ENCODE measurements at places on chromosomes 7 and 10.
A peak's percentile ranks its signal among the peaks of the same experiment; 100 is the strongest.

DNA sequence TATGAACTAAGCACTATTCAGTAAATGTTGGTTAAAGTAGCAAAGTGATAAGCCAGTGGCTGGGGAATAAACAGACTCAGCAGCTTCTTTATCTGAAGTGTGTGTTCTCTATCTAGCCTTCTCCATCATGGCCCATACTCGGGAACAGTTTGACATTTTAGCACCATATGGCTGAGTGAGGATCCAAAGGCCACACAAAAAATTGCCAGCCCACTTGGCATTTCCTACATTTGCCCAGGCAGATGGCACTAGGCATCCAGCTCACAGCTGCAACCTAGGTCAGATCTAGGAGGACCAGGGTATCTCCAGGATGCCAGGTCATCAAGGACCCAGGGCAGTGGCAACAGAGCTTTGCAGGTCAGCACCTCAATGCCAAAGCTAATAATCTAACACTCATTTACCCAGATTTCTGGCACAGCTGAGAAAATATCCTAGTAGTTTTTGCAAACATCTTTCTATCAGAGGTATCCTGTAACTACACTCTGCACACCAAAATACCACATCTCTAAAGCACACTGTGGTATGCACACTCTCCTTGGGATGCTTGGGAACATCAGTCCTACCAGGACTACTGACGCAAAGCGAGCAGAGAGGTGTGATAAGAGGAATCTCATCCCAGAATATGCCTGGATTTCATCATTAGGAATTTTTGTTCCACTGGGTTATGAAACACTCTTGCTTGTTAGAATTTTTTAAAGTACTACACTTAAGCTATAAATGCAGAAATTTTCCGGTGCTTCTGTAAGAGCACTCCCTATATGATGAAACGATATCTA, 61.7 kb downstream of the DOCK4 start:
- DNase-seq: no peak

- DNase-seq: no peak
These were observed 186.2 kb downstream of the MACC1 start for GRCh38 chr7:20030915-20031362.

GRCh38 chr7:155178096-155178495, 108.0 kb downstream of the HTR5A start:
- no peak for DNase-seq

DNA sequence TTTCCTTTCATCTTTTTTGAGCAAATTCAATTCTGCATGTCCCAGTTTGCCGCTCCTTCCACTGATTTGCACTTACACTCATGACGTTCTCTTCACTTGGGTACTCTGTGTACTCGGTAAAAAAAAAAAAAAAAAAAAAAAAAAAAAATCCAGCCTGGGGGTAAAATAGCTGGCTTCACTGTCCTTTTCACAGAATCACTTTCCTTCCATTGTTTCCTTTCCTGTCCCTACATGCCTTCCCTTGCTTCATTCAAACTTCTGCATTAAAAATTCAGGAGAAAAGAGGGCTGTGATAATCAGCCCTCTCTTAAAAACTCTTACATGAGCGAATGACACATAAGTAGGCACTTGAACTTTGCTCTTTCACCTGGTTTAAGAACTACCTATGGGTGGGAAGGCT, 8.7 kb downstream of the ANKRD1 start:
- DNase-seq: no peak

DNA sequence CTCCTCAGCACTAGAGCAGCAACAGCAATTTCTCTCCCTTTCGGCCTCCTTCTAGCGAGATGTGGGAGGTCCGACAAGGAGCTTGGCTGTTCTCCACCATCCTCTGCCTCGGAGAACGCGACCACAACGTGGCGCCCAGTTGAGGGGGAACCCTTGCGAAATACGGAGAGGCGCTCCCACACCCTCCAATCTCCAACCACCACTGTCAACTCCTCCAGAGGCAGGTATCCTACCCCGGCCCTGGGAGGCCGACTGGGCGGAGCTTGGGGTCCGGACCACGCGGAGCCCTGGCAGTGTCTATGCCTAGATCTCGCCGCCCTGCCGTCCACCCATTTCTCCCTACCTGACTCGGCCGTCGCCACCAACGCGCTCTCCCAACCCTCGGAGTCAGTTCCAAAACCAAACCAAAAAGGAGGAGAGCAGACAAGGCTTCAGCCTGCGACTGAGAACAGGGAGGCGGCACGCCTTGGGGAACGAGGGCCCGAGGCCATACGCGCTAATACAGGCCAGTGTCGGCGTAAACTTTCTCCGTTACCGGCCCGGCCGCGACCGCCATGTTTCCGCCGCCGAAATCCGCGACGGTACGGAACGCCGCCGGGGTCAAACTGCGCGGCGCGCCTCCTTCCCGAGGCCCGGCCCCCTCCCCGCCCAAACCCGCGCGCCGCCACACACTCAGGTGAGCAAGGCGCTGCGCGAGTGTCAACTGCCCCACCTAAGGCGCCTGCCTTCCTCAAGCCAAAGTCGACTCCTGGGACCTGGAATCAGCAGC, at the start of gene TMEM168:
Gene TMEM168, minus strand, starts transcription at position 577 of the 769 bp plus-strand sequence. CDS start 5,568 bp downstream, outside the sequence.
- peak; percentile 72 for DNase-seq

- peak; percentile 50 for DNase-seq
These were observed 3.3 kb downstream of the GRID1 start for GRCh38 chr10:86363184-86363832.

GRCh38 chr10:128575761-128576160, 449.5 kb upstream of the MKI67 start:
- DNase-seq: no peak

GRCh38 chr7:150378115-150378852, 846 bp upstream of the ZNF775 start:
- DNase-seq: peak; percentile 47

GRCh38 chr10:127556916-127557315, 7.8 kb downstream of the NPS start:
- DNase-seq: peak; percentile 59

DNA sequence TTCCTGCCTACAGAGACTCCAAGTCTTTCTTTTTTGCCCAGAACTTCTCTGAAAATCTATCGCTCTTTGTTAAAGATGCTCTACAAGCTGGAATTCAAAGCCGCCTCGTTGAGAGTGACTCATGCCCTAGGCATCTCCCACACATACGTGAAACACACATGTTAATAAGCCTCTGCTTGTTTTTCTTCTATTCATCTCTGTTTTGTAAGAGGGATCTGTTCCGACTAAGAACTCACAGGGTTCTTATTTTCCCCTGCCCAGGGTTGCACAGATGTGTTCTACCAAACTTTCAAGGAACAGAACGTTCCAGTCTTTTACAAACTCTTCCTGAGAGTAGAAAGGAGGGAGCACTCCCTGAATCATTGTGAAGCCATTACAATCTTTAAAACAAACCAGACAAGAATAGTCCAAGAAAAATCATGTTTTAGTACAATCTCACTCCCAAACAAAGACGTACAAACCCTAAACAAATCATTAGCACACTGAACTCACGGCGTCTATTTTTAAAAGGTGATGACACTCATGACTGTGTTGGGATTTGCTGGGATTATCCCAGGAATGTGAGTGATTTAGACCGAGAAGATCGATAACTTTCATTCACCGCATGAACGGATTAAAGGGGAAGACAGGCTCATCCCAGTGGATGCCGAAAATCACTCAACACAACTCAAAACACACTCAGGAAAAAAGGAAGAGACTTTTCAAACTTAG, 55.3 kb upstream of the INPP5A start:
- no peak for DNase-seq

- DNase-seq: no peak
These were observed 101.5 kb downstream of the FOXL3 start for GRCh38 chr7:391411-391951.

- no peak for DNase-seq
These were observed 1.8 kb upstream of the PDGFA start for GRCh38 chr7:521221-522070.

Data from progenitor cell of endocrine pancreas (in vitro differentiated cells).